ENCODE measurements at places on chromosomes 16 and 17.

DNA sequence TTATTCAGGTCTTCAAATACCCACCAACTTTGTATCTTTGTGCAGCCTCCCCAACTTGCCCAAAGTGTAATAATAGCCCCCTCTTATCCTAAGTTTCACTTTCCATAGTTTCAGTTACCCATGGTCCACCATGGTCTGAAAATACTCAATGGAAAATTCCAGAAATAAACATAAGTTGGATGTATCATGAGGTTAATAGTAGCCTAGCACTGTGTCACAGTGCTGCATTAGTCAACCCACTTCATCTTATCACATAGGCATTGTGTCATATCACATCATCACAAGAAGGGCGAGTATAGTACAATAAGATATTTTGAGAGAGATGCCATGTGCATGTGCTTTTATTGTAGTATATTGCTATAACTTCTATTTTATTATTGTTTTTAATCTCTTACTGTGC lies 21.9 kb downstream of the OMG start:
- no peak for DNase-seq

- DNase-seq: no peak
Measured at GRCh38 chr16:19488213-19488640, 33.7 kb downstream of the GDE1 start.

- no peak for DNase-seq
Measured at GRCh38 chr16:11389083-11389482, 43.8 kb downstream of the RMI2 start.

GRCh38 chr17:35612924-35613521 lies 25.9 kb downstream of the AP2B1 start:
- peak; percentile 0 for DNase-seq

- DNase-seq: no peak
Measured at GRCh38 chr17:48751733-48752398, 23.3 kb upstream of the HOXB13 start.

DNA sequence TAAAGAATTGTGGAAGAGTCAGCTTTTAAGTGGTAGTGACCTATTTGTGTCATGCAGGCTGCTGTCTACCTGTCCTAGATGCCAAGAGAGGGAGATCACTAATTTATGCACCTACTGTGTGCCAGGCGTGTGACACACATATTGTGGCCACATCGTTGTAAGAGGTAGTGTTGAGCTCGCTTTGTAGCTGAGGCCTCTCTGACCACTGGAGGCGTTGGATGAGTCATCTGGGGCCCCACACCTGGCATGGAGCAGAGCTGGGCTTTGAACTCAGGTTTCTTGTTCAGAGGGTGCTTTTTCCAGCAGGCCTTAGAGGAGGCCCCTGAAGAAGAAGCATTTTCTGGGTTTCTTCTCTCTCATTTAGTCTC lies 52.3 kb upstream of the LGALS9 start:
- DNase-seq: no peak

DNA sequence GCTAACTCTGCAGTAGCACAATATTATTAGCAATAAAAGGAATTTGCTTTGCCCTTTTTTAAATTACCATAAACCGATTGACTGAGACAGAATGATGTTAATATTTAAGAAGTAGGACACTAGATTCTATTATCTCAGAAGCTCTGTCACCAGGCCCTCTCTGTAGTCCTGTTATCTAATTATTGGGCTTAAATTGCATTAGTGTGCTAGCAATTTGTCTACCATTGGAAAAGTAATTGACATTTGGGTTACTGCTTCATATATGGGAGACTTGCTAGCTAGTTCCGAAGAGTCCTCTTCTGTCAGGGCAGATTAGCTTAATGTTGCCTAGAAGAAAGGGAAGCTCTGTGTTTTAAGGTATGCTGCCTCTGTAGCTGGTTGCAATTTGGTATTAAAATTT lies 1107.3 kb upstream of the EEF2KMT start:
- no peak for DNase-seq

GRCh38 chr17:37510056-37510455 lies 20.4 kb downstream of the DUSP14 start:
- no peak for DNase-seq

GRCh38 chr16:57422026-57422944 lies 17.7 kb downstream of the CCL17 start:
- DNase-seq: no peak

DNA sequence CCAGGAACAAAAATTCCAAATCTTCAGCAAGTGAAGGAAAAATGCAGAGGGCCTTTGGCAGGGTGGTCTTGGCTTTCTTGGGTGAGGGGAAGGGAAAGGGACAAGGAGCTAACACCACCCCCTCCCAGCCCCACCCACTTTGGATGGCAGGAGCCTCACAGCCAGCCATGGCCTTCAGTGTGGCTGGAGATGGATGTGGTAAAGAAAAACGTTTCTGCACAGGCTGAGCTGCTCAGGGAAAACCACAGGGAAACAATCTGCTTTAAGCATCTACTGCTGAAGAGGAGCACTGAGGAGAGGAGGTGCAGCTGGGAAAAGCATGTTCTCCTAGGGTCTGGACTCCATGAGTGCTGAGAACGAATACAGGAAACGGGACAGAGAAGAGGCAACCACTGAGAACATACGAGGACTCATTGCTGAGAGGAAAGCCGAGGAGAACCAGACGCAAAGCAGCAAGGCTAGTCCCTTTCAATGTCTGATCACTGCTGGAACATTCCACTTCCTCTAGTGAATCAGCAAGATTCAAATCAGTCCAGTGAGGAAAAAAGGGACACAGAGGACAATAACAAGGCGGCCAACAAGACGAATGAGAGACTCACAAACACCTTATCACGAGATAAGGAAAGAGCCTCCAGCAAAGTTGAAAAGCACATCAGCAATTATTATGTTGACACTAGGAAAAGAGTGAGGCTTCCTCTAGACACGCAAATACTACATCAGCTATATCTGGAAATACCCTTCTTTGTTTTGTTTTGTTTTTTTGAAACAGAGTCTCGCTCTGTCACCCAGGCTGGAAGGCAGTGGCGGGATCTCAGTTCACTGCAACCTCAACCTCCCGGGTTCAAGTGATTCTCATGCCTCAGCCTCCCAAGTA lies 41.7 kb downstream of the ZZEF1 start:
- no peak for DNase-seq

DNA sequence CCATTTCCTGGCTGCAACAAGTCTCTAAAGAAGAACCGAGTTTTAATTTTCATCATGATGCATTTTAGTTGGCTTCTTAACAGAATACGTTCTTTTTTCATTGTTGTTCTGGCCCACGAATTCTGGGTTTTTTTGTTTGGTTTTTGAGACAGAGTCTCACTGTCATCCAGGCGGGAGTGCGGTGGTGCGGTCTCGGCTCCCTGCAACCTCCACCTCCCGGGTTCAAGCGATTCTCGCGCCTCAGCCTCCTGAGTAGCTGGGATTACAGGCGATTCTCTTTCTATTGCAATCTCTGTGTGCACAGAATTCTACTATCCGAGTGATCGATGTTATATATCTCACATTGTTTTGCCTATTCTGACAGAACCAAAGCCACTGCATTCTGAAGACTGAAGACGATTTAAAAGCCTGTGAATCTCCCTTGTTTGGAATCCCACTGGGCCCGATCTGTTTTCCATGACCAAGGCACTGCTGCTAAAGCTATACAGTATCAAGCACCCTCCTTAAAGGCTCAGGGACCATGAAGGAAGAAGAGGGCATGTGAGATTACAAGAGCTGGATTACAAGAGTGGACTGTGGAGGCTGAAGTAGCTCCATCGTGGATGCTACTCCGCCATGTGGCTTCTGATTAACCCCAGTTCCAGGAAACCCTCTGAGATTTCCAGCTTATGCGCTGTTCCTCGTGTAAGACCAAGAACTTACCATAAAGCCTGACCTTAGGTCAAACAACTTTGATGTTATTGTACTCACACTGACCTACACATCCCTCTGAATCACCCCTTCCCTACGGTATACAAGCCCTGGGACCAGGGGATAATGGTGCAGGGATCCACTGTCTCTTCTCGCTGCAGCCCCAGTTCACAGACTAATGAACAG lies 44.3 kb downstream of the ADCY9 start:
- peak; percentile 49 for DNase-seq

DNA sequence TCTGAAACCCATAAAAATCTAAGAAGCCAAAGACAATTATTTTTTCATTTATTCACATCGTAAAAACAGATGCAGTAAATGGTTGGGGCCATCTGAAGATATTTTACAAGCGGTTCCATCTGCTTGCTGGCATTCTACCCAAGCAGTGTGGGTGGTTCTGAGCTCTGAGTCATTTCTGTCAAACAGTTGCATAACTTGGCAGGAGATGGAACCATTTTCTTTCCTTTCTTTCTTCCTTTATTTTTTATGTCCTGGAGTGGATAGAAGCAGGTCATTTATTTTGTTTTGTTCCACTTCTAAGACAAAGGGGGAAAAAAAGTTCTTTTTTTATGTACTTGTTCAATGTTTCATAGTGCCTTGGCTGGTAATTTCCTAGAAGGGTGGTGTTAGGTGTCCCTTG lies 1151.9 kb upstream of the GOT2 start:
- DNase-seq: no peak

- no peak for DNase-seq
Measured at GRCh38 chr16:86302421-86303109, 207.8 kb upstream of the FOXF1 start.

DNA sequence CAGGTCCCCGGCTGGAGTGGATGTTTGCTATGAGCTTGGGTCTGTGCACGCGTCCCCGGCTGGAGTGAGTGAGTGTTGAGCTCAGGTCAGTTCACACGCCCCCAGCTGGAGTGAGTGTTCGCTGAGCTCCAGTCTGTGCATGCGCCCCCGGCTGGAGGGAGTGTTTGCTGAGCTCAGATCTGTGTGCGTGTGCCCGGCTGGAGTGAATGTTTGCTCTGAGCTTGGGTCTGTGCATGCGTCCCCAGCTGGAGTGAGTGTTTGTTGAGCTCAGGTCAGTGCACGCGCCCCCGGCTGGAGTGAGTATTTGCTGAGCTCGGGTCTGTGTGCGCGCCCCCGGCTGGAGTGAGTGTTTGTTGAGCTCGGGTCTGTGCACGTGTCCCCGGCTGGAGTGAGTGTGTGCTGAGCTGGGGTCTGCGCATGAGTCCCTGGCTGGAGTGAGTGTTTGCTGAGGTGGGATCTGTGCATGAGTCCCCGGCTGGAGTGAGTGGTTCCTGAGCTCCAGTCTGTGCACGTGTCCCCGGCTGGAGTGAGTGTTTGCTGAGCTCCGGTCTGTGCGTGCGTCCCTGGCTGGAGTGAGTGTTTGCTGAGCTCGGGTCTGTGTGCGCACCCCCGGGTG lies 284.2 kb downstream of the SNX29 start:
- no peak for DNase-seq

- no peak for DNase-seq
Measured at GRCh38 chr16:3954411-3954921, 74.0 kb upstream of the CREBBP start.

DNA sequence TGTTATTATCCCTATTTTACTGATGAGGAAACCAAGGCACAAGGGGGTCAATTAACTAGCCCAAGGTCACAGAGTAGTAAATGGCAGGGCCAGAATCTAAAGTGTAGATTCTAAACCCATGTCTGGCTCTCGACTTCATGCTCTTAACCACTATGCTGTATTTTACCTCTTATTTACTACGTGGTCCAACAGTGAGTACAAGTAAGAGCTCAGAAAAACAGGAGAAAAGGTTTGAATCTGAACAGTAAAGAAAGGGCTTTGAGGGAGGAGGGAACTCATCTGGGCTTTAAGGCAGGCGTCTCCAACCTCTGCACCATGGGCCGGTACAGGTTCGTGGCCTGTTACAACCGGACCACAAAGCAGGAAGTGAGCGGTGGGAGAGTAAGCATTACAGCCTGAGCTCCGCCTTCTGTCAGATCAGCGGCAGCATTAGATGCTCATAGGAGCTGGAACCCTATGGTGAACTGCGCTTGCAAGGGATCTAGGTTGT lies 62.9 kb downstream of the SMURF2 start:
- DNase-seq: no peak

DNA sequence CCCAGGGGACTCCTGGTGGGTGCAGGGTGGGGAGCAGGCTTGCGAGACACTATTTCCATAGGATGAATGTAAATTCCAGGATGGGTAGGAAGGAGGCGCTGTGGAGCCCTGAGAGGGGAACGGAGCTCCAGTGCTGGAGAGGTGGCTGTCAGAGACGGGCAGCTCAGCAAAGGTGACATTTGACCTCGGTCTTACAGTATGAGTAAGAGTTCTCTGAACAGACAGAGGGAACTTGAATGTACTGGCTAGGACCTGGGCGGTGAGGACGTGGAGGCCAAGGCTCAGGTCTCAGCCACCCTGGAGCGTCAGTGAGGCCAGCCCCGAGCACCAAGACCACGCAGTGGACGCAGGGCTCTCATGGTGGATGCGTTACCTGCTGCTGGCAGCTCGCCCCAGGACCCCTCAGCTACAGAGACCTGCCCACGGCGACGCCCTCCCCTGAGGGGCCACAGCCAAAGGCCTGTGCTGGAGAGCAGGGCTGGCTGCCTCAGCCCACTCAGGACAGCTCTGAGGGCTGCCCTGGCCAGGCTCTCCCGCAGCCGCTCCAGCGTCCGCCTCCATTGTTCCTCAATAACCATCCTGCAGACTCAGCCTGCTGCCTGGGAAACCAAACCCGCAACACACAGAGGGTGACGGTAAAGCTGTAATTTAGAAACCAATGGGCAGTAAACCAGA lies 65.9 kb upstream of the TNRC6C start:
- no peak for DNase-seq

GRCh38 chr17:73010414-73010813 lies 82.1 kb downstream of the SLC39A11 start:
- DNase-seq: no peak

DNA sequence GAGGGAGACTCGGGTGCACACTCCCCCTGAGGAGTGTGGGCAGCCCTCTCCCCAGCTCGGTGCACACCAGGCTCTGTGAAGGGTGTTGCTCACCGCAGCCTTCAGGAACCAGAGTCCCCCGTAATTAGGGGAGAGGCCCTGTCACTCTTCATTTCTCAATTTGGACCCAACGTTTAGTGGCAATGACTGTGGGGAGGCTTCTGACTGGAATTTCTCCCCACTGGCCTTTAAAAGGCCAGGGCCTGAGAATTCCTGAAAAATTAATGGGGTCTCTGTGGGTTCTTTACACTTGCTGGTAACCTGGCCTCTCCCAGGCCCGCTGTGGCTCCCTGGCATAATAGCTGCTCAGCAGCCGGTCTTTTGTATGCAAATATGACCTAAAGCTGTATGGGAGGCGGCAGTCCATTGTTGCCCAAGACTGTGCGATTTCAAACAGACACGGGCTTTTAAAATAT lies 209.7 kb downstream of the MSI2 start:
- DNase-seq: no peak

DNA sequence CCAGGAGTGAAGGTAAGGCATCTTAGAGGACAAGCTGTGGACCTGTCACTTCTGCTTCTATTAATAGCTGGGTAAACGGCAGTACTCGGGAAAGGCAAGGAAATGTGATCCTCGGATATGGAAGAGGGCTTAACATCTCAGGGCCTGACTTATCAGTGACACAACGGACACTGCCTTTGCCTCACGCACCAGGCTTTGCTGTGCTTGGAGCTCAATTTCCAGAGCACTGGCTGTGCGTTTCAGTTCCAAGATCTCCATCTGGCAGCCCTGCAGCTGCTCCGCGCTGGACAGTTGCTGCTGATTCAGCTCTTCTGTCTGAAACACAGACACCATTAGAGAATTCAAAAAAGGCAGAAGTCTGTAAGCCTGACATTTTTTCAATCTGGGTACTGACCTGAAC lies 3.5 kb downstream of the KRT40 start:
- no peak for DNase-seq

Measured in NCI-H187 (cell line).